HepG2 (cell line): ENCODE measurements at places on chromosomes 5 and 9. TPM values are rescaled to one million over a fixed set of nuclear protein-coding genes. Genes with fewer than 3 reads are reported as not detected.

The SURF1 gene
- total RNA-seq = 10.6 and 17.8 TPM in 2 replicates

The ANKRD20A1 gene
- total RNA-seq = not detected in 2 replicates

The NLN gene
- 36.7 and 62.9 TPM in 2 replicates for total RNA-seq

The ANKRD33B gene
- 0.02 TPM in 1 of 2 replicates, not detected in the other for total RNA-seq

The FAXDC2 gene
- total RNA-seq = 3.0 and 4.7 TPM in 2 replicates

The PCDHB2 gene
- 3.6 and 7.1 TPM in 2 replicates for total RNA-seq

The TAF1L gene
- not detected in 2 replicates for total RNA-seq

The SPAAR gene
- total RNA-seq = 0.07 TPM in 1 of 2 replicates, not detected in the other

The SPATA31C1 gene
- total RNA-seq = not detected in 2 replicates

The MCC gene
- 2.4 and 3.0 TPM in 2 replicates for total RNA-seq

The PRRC2B gene
- total RNA-seq = 37.4 TPM in 2 replicates

The SEMA6A gene
- total RNA-seq = 2.9 and 5.1 TPM in 2 replicates
